ENCODE measurements at places on chromosomes 6 and 20.

DNA sequence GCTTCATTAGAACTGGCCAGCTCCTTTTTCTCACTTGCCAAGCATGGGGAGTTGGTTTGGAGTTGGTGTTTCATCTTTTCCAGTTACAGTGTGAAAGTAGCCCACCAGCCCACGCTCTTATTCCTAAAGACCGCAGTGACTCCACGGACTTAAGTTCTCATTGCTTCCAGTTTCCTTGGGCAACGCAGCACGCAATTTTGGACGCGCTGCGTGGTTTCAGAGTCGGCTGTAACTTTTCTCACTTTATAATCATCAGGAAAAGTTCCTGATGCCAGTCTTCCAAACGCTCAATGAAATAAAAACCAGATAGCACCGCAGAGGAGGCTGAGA, 381 bp upstream of the PEX7 start:
- DNase-seq = no peak

DNA sequence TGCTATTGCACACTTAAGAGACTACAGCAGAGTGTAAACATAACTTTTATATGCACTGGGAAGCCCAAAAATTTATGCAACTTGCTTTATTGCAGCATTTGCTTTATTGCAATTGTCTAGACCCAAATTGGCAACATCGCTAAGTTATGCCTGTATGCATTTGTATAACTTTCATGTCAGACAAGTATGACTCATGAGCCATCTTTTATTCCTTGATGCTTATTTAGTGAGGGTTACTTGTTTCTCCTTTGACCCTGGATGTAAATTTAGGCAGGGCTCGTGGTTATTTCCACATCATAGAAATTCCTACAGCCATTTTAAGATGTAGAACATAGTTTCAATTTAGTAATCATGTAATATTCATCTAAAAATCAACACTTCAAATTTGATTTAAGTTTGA, 130.3 kb upstream of the LY86 start:
- DNase-seq = no peak

GRCh38 chr20:17940224-17940971, 28.2 kb downstream of the SNX5 start:
- no peak for DNase-seq

DNA sequence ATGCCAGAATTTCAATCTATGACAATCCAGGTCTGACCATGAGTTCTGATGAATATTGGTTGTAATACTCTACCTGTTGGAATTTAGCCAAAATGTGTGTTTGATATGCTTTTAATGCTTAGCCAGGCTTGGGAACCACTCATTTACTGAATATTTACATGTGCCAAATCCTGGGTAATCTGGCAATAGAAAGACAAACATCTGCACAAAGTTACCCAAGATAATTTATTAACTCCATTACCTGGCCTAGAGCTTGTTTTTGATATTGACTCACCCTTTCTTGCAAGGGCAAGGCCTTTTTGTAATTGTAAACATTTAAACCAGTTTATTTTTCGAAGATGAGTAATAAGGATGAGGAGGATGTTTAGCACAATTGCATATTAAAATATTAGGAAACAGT, 13.5 kb upstream of the CD2AP start:
- DNase-seq = no peak

GRCh38 chr6:106066989-106067388, 19.1 kb upstream of the PRDM1 start:
- DNase-seq = no peak

DNA sequence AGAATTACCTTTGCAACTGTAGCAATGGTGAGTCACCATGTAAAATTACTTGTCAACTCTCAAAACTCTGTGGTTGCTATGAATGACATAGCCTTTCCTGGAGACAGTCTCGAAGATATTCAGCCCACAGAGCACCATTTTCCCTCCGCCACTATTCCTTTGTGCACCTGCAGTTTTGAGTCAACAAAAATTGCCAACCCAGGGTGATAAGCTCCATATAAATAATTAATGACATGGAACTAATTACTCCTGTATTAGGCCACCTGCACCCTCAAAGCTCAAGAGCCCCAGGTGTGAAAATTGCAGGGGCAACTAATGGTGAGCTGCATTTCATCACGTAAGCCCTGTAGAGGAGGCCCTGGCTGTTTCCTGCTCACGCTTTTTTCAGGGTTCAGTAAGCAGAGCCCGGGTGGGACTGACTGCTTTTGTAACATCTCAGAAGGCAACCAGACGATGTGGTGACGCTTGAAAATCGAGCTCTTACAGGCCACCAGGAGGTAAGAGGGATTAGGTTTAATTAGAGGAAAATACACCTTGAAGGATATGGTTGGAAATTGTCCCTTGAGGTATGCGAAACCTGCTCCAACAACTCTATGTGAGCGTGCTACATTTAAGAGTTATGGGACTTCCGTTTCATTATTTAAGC, 70.8 kb downstream of the BMP2 start:
- no peak for DNase-seq

- DNase-seq = no peak
Measured at GRCh38 chr20:3909952-3910366, 20.8 kb downstream of the PANK2 start.

GRCh38 chr6:142325111-142325510, 23.3 kb downstream of the ADGRG6 start:
- no peak for DNase-seq

DNA sequence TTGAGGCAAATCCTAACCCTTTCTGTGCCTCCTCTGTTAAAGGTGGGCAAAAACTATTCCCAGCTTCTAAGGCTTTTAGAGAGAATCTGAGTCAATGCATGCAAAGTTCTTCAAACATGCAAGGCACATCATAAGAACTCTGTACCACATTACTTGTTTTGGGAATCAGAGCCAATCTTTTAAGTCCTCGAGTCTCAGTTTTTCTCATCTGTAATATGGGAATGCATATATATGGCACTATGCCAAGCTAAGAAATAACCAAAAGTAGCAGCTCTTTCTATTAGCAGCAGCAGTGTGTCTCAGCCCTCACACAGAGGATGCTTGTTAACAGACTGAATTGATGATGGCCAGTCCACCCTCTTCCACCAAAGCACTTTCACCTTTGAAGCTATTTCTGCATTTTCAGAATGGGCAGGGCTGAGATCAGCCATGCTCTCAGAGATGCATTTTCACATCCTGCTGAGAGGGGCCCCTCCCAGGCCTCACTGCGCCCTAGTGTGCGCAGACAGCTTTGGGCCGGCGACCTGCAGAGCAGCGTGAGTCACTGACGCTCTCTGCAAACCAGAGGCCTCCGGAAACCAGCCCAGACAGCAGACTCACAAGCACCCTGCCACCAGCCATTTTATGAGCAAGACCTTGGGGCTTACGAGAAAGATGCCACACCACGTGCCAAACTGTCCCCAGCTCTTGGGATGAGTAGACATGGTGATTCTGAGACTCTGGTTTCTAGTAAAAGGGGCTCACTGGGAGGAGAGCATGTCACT, 138.0 kb downstream of the NFATC2 start:
- peak; percentile 83 for DNase-seq

All from activated CD4-positive, alpha-beta T cell treated with anti-CD3 and anti-CD28 coated beads, Interleukin-2, amount 50 U/mL, for 1 hour (primary cell).